ENCODE measurements at places on chromosomes 11 and 22. TPM values are rescaled to one million over a fixed set of nuclear protein-coding genes. Genes with fewer than 3 reads are reported as not detected.

DNA sequence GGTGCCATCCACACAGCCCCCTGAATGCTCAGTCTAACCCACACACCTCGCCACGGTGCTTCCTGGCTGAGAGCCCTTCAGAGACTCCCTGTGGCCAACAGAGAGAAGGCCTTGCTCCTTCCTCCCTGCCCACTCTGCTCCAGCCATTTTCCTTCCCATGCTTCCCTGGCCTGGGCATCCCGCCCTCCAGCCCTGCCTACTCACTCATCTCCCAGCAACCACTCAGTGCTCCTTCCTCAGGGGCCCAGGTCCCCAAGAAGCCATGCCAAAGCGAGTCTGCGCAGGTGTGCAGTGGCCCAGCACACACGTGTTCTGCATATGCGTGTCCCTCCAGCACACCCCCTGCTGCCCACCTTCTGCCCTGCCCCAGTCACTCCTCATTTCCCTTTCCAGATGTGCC lies 56.4 kb downstream of the NECTIN1 start:
- no peak for DNase-seq

- peak; percentile 85 for DNase-seq
These were observed 757 bp downstream of the RNASEH2C start for GRCh38 chr11:65719871-65720210.

GRCh38 chr11:32172848-32173834 lies 82.3 kb downstream of the RCN1 start:
- peak; percentile 78 for DNase-seq

DNA sequence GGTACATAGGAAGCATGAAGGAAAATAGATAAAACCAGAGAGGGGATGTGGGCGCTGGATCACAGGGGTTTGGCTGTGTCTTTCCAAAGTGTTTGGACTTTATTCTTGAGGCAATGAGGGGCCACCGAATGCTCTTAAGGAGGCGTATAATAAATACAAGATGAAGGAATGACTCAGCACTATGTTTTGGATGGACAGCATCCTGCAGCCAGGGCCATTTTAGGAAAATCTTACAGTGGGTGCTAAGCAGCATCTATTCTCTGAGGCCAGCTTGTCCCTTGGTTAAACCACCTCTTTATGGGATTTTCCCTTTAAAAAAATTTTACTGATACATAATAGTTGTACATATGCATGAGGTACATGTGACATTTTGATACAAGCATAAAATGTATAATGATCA lies 4.3 kb upstream of the LDHA start:
- DNase-seq, result no peak

- DNase-seq, result no peak
These were observed 29.0 kb downstream of the PDE3B start for GRCh38 chr11:14672635-14673034.

The UBQLN3 gene
- not detected for total RNA-seq

The TSGA10IP gene
- 4.1 TPM for total RNA-seq

Data from H7 (cell line).